ENCODE measurements at places on chromosomes 4 and X. TPM values are rescaled to one million over a fixed set of nuclear protein-coding genes. Genes with fewer than 3 reads are reported as not detected.

The CNOT6L gene
- 8.4 TPM for total RNA-seq

The DEFB131A gene
- total RNA-seq, result not detected

The SERTM2 gene
- not detected for total RNA-seq

The LINC00632 gene
- 1.9 TPM for total RNA-seq

The FRG2 gene
- not detected for total RNA-seq

The BEND2 gene
- total RNA-seq, result not detected

The SYN1 gene
- 0.22 TPM for total RNA-seq

The HGFAC gene
- 0.31 TPM for total RNA-seq

The MAGIX gene
- 2.3 TPM for total RNA-seq

The MAGEH1 gene
- 7.8 TPM for total RNA-seq

The IL15 gene
- total RNA-seq, result 13.5 TPM

The VCX2 gene
- total RNA-seq, result not detected

The ZBTB49 gene
- total RNA-seq, result 2.3 TPM

The HSD17B13 gene
- not detected for total RNA-seq

The NAP1L3 gene
- 0.43 TPM for total RNA-seq

The EXOC1L gene
- not detected for total RNA-seq

The TBX22 gene
- not detected for total RNA-seq

The CCKAR gene
- not detected for total RNA-seq

The AFM gene
- not detected for total RNA-seq

The ZNF732 gene
- total RNA-seq, result not detected

The AIMP1 gene
- 45.9 TPM for total RNA-seq

The CT45A8 gene
- not detected for total RNA-seq

The CHRNA9 gene
- 1.0 TPM for total RNA-seq

The NRK gene
- total RNA-seq, result not detected

The IGFBP7 gene
- 224 TPM for total RNA-seq

The PRIMPOL gene
- total RNA-seq, result 7.1 TPM

The CXCL11 gene
- 0.13 TPM for total RNA-seq

The SSX2B gene
- not detected for total RNA-seq

The HSFX2 gene
- total RNA-seq, result 0.27 TPM

The SSX3 gene
- not detected for total RNA-seq

The DCAF4L1 gene
- 0.19 TPM for total RNA-seq

The RIPPLY1 gene
- not detected for total RNA-seq

The ATP11C gene
- total RNA-seq, result 11.5 TPM

The CLDN22 gene
- not detected for total RNA-seq

The MAGEA4 gene
- total RNA-seq, result not detected

The MECP2 gene
- 22.0 TPM for total RNA-seq

The KDR gene
- not detected for total RNA-seq

The CYTL1 gene
- not detected for total RNA-seq

The ERVMER34-1 gene
- 0.49 TPM for total RNA-seq

The SH3RF1 gene
- 9.3 TPM for total RNA-seq

The SCFD2 gene
- 5.0 TPM for total RNA-seq

The SAGE1 gene
- 0.09 TPM for total RNA-seq

The USO1 gene
- 20.2 TPM for total RNA-seq

The WDFY3 gene
- total RNA-seq, result 9.0 TPM

The TNMD gene
- total RNA-seq, result not detected

The SMIM10L2A gene
- 0.11 TPM for total RNA-seq

The DCUN1D4 gene
- total RNA-seq, result 21.4 TPM

The CXCL8 gene
- 9.0 TPM for total RNA-seq

The CTSO gene
- total RNA-seq, result 1.1 TPM

The PCDH19 gene
- not detected for total RNA-seq

The VCX3B gene
- total RNA-seq, result not detected

The ETDC gene
- not detected for total RNA-seq

The AMBN gene
- total RNA-seq, result not detected

The NPY5R gene
- total RNA-seq, result not detected

The ETDB gene
- not detected for total RNA-seq

The UGDH gene
- total RNA-seq, result 225 TPM

The THAP9 gene
- total RNA-seq, result 1.5 TPM

The SPCS3 gene
- total RNA-seq, result 39.1 TPM

The FATE1 gene
- not detected for total RNA-seq

The HMX1 gene
- total RNA-seq, result 0.19 TPM
